ENCODE measurements at places on chromosomes 13 and 19.

GRCh38 chr13:51912511-51913225 is 50.9 kb downstream of the CCDC70 start:
- no peak for DNase-seq

DNA sequence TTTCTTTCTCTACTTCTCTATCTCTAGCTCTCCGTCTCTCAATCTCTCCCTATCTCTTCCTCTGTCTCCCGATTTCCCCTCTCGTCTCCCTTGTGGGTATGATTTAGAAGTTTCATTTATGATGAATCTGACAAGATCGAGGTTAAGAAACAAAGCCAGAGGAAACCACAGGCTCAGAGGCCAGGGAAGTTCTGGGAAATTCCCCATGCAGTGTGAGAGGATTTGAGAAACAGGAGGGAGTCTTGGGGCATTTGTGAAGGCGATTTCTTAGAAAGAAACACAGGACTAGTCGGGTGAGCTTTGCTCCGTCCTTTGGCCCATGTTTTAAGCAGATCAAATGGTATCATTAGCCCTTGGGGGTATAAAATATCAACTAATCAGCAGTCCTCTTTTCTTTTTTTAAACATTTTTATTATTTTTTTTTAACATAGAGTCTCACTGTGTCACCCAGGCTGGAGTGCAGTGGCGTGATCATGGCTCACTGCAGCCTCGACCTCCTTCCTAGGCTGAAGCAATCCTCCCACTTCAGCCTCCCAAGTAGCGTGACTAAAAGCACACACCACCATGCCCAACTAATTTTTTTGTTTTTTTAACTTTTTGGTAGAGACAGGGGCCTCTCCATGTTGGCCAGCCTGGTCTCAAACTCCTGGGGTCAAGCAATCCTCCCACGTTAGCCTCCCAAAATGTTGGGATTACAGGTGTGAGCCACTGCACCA is 25.8 kb downstream of the TNFSF9 start:
- DNase-seq: no peak

- DNase-seq: no peak
These were observed 252.5 kb downstream of the LHFPL6 start for GRCh38 chr13:39350461-39350881.

DNA sequence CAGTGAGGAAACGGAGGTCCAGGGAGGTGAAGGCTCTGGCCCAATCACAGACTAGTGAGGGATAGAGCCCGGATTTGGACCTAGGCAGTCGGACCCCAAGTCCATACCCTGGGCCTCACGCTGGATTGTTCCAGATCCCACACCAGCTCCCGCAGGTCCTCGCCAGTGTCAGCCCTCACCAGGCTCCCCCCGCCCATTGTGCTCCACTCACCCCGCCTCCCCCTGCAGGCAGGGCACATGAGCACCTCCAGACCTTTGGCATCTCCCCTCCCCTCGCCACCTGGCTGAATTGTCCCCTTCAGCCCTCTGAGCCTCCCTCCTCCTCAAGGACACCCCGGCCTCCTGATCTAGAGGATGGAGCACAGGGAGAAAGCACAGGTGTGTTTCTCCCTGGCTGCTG is 152.4 kb downstream of the KATNAL1 start:
- no peak for DNase-seq

DNA sequence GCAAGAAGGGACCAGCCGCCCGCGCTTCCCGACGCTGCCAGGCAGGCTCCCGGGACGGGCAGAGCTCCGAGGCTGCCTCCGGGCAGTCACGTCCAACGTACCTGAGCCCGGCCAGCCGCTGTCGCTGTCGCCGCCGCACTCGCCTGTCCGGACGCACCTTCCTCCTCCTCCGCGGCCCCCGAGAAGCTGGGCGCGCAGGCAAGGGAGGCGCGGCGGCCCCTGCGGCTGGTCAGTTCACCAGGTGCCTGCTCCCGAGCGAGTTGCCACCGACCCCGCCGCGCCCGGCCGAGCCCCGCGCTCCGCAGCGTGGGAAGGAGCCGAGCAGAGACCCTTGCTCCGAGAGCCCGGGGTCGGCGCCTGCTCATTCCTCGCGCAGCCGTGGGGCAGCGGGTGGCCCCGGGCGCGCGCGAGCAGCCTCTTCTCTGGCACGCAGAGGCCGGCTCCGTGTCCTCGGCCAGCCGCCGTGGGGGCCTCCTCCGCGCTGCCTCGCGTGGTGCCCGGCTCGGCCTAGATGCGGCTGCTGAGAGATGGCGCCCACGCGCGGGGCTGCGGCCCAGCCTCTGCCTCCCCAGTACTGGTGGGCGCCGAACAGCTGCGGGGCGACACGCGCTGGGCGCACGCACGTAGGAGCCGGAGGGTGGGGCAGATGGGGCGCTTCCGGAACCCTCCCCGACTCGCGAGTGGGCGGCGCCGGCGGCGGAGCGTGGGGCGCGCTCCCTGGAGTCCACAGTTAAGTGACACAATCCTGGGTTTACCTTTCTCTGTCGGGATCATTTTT is 419.4 kb downstream of the UQCRFS1 start:
- DNase-seq: no peak

- no peak for DNase-seq
These were observed 4.6 kb upstream of the BST2 start for GRCh38 chr19:17409990-17410389.

DNA sequence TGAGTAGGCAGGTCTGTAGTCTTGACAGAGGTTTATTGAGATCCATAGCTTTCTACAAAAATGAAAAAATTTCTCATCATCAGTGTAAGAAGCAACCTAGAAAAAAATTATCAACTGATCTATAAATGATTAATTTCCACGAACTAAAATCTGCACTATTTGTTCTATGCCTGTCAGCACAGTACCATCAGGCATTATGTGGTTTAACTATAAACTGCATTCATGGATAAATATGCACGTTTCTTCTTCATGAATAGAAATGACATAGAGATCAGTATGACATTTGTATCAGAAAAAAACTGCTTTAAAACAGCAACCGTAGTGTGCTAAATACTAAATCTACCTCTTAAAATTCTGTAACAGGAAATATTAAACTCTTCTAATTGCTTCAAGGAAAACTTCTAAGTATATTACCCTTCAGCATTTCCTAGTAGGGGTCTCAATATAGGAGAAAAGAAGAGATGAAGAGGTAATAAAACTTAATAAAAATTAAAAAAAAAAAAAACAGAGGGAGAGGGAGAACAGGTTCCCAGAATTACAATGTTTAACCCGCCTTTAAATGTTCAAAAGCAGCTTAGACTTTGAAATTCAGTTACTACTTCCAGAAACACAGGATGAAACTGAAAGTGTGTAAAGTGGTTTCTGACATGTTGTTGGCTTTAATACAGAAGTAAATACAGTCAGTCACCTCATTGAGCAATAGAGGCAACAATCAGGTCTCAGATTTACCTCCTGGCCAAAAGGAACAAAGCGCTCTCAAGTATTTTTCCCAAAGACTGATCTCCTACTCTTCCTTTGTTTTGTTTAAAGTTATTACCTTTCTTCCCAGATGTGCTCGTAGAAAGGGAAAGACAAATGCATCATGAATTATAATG is 144.4 kb downstream of the DIAPH3 start:
- no peak for DNase-seq

DNA sequence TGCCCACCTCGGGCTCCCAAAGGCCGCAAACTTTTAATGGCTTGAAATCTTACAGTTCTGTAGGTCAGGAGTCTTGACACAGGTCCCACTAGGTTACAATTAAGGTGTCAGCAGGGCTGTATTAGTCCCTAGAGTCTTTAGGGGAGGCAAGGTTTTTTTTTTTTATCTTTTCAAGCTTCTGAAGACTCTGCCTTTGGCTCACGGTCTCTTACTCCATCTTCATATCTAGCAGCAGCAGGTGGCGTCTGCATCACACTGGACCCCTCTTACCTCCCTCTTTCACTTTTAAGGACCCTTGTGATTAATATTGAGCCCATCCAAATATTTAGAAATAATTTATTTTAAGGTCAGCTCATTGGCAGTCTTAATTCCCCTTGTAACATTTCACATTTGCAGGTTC is 11.6 kb downstream of the MIR17HG start:
- DNase-seq: no peak
